MCF 10A (cell line): ENCODE measurements at places on chromosomes 5 and 9. TPM values are rescaled to one million over a fixed set of nuclear protein-coding genes. Genes with fewer than 3 reads are reported as not detected.

GABRG2 gene
- total RNA-seq: not detected in 2 replicates

ADGRD2 gene
- not detected in 2 replicates for total RNA-seq

TMOD1 gene
- 0.26 TPM in 1 of 2 replicates, not detected in the other for total RNA-seq

C9orf152 gene
- total RNA-seq: not detected in 2 replicates

SLC34A3 gene
- total RNA-seq: not detected in 2 replicates
